ENCODE measurements at places on chromosomes 5 and 9.

- no peak for DNase-seq
Measured at GRCh38 chr9:73845539-73845938, 651.6 kb upstream of the RORB start.

GRCh38 chr9:99635032-99635431 lies 186.7 kb upstream of the NR4A3 start:
- no peak for DNase-seq

DNA sequence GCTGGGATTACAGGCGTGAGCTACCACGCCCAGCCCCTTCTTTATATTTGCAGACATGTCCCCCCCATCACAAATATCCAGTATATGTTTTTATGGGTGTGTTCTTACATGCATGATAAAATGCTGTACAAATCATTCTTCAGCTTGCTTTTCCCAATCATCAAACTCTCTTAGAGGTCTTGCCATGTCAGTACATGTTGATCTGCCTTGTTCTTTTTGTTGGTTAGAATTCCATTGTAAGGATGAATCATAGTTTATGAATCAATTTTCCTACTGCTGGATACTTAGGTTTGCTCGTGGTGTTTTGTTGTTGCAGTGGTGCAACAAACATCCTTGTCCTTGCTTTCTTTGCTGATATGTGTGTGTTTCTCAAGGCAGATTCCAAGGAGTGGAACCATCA lies 79.9 kb upstream of the NEURL1B start:
- DNase-seq, result no peak

GRCh38 chr5:926417-927171 lies 33.9 kb downstream of the TRIP13 start:
- DNase-seq, result peak; percentile 15

GRCh38 chr5:14313986-14314690 lies 171.0 kb downstream of the TRIO start:
- no peak for DNase-seq

- DNase-seq, result no peak
Measured at GRCh38 chr5:93406971-93407401, 174.0 kb downstream of the NR2F1-AS1 start.

GRCh38 chr5:74322191-74322590 lies 318.3 kb downstream of the ENC1 start:
- DNase-seq, result no peak

GRCh38 chr5:144048259-144048856 lies 122.1 kb downstream of the YIPF5 start:
- DNase-seq, result no peak

GRCh38 chr5:589173-589572 lies 23.0 kb upstream of the CEP72 start:
- no peak for DNase-seq

GRCh38 chr5:54602475-54602874 lies 84.9 kb downstream of the SNX18 start:
- no peak for DNase-seq

DNA sequence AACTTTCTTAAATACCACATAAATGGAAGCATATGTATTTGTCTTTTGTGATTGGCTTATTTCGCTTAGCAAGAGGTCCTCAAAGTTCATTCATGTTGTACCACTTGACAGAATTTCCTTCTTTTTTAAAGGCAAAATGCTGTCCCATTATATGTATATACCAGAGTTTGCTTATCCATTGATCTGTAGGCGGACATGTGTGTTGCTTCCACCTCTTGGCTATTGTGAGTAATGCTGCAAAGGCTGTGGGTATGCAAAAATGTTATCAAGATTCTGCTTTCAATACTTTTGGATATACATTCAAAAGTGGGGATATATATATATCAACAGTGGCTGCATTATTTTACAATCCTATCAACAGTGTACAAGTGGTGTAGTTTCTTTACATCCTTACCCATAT lies 271.0 kb downstream of the PRR16 start:
- DNase-seq, result no peak

- no peak for DNase-seq
Measured at GRCh38 chr5:10910261-10910660, 149.2 kb upstream of the DAP start.

GRCh38 chr9:129221233-129221632 lies 43.2 kb upstream of the IER5L start:
- DNase-seq, result peak; percentile 57

- DNase-seq, result peak; percentile 64
Measured at GRCh38 chr9:113520109-113520642, 56.6 kb downstream of the RGS3 start.

DNA sequence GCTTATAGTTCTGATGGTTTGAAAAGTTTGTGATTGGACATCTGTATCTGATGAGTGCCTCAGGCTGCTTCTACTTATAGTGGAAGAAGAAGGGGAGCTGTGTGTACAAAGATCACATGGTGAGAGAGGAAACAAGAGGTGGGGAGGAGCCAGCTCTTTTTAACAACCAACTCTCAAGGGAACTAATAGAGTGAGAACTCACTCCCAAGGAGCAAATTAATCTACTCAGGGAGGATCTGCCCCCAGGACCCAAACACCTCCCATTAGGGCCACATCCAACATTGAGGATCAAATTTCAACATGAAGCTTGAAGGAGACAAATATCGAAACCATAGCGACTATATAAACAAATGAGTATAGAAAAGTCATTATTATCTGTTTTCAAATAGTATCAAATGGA lies 64.7 kb upstream of the PRLR start:
- DNase-seq, result no peak

DNA sequence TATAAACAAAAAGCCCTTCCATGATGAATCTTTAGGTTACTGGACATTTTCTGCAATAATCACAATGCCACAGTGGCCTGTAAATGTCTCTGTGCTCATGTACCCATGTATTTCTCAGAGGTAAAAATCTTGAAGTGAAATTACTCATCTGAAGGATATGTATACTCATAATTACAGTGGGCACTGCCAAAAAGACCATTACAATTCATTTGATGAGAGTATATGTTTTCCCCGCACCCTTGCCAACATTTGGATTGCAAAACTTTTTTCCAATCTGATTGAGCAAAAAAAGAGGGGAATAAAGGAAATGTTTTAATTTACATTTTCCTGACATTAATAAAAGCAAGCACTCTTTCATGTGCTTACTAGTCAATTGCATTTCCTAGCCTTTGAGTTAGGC lies 110.5 kb downstream of the EPB41L4A start:
- DNase-seq, result no peak

DNA sequence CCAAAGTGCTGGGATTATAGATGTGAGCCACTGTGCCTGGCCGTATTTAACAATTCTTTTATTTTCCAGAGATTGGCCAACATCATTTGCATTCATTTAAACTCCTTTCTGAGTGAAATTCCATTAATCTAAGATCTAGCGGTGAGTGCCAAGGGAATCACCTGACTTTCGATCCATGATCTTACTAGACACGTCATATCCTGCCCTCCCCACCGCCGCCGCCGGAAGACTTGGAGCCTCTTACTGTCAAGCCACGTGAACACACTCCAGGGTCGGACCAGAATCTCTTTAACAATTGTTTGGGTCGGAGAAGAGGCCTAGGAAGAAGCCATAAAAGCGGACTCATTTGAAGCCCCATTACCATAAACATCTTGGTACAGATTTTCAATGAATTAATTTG lies 12.9 kb downstream of the INPP5E start:
- DNase-seq, result no peak

DNA sequence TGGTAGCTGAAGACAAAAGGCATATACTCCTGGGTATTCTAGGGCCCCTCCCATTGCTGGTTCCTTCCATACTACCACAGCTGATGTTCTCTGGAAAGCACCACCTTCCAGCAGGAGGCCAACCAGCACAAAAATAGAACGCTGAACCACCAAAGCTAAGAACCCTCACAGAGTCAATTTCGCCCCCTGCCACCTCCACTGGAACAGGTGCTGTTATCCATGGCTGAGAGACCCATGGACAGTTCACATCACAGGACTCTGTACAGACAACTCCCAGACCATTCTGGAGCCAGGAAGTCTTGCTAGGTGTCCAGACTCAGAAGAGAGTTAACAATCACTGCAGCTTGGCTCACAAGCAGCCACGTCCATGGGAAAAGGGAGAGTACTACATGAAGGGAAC lies 1851.5 kb upstream of the NUDT12 start:
- no peak for DNase-seq

DNA sequence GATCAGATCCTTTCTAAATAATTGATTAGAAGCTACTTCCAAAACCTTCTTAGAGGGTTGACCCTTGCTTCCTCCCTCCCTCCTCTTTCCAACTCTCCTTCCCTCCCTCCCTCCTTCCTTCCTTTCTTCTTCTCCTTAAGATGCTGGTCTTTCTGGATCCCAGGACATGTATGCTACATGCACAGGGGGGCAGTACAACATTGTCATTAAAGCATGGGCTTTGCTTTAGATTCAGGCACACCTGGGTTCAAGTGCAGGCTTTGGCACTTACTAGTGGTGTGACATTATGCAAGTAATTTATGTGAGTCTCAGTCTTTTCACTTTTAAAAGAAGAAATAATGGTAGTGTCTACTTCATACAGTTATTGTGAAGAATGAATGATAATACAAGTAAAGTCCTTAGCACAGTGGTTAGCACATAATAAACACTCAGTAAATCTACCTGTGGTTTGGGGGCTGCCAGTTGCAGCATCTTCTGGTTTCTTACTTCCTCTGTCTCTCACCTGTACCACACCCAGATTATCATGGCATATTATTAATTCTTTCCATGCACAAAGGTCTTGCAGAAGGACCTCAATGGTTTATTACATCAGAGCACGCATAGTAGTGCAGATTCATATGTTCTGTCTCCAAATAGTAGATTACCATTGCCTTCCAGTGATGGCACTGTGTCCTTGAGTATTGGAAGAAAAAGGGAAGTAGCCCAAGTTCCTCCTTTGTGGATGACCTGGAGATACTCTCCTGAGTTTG lies 154.1 kb downstream of the ARHGAP26 start:
- DNase-seq, result no peak

DNA sequence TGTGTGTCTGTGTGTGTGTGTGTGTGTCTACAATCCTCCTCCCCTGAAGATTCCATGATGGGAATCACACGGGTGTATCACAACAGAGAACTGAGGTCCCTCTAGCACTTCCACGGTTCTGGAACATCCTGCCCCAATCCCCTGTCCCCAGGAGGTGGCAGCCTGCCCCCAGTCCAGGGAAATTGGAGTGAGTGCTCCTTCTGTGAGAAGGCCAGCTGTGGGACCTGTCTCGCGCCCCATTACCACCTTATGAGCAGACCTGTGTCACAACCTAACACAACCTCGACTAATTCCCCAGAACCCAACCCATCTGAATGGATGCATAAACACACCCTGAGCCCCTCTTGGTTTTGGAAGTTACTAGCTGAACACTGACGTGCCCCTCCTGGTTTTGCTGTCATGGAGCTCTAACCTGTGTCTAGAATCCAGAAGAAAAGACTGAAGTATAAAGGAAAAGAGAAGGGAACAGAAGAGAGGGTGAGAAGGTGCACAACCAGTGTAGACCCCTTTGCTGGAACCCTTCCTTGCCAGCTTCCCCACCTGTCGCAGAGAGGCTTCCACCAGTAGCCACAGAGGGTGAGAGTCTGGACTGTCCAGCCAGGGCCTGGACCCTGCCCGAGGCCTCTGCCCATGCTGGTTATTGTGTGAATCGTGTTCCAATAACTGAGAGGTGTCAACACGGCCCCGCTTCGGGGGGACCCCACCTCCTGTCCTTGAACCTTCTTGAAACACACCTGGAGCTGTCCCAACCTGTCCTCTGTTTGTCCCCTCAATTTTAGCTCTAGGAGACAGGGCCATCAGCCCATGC lies 3.4 kb downstream of the BTNL9 start:
- no peak for DNase-seq

DNA sequence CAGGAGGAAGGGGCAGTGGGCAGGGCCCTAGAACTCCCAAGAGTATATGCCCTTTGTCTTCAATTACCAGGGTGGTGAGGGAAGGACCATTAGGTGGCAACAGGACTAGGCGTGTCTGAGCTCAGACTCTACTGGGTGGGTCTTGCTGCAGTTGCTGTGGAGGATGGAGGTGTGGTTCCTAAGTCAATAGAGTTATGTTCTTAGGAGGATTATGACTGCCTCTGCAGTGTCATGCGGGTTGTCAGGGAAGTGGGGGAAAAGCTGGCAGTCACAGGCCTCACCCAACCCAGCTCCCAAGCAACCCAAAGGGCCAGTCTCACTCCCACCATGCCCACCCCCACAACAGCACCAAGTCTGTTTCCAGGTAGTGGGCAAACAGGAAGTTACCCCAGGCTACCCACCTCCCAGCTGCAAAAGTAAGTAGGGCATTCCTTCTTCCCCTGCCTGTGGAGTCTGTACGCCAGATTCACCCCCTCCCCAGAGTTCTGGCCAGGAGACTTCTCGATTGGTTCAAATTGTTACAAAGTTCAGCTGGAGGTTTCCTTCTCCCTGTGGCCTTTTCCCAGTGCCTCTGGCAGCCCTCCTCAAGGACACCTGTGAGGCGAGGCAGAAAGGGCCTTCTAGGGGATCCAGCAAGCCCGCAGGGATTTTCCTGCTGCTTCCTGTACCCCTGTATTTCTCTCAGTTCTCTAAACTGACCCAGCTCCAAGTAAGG lies 145.3 kb downstream of the HINT1 start:
- no peak for DNase-seq

- DNase-seq, result no peak
Measured at GRCh38 chr9:78405461-78405860, 108.5 kb downstream of the PSAT1 start.

DNA sequence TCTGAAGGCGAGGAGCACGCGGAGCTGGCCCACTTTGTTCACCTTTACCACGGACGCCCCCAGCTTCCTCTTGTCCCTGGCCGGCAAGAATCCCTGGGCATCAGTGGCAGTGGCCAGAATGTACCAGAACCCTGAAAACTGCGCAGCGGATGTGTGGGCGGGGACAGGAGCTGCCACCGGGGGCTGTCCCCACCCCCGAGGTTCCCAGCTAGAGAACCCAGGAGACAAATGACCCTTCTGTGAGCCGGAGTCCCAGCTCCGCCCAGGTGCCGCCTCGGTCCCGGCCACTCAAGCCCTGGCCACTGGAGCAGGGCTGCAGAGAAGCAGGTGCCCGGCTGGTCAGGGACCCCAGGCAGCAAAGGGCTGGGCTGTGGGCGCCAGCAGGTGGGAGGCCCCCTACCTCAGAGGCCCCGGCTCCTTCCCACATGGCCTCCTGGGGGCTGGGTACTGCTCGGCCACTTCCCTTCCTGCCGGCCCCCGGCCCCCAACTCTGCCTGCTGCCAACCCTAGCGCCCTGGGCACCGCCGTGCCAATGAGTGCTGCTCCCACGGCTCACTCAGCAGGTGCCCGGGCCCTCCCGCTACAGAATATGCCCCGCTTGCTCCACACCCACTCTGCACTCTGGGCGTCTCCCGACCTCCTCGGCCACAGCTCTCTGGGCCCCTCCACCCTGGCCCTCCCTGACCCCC lies 713 bp downstream of the LCN10 start:
- peak; percentile 40 for DNase-seq

DNA sequence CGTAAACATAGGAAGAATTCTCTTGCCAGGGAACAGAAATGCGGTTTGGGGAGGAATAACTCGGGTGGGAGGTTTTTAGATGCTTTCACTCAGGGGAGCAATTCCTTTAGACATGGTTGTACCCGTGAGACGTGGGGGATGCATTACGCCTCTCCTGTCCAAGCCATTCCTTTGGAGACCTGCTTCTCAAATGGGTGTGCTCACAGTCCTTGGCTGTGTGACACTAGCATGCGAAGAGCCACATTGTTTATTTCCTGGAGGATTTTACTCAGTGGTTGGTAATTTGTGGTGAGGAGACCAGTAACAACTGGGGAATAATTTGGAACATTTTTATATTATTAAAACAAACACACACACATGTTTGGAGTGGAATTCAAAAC lies 18.5 kb downstream of the COL15A1 start:
- no peak for DNase-seq

GRCh38 chr5:107067395-107067794 lies 603.3 kb downstream of the EFNA5 start:
- DNase-seq, result no peak

Measured in CD4-positive, alpha-beta T cell treated with Interleukin-6 for 4 hours (primary cell).